T-helper 1 cell (primary cell): ENCODE measurements at places on chromosomes 11 and 22.

- no peak for DNase-seq
Observed at GRCh38 chr11:86551288-86552092, 120.9 kb downstream of the ME3 start.

DNA sequence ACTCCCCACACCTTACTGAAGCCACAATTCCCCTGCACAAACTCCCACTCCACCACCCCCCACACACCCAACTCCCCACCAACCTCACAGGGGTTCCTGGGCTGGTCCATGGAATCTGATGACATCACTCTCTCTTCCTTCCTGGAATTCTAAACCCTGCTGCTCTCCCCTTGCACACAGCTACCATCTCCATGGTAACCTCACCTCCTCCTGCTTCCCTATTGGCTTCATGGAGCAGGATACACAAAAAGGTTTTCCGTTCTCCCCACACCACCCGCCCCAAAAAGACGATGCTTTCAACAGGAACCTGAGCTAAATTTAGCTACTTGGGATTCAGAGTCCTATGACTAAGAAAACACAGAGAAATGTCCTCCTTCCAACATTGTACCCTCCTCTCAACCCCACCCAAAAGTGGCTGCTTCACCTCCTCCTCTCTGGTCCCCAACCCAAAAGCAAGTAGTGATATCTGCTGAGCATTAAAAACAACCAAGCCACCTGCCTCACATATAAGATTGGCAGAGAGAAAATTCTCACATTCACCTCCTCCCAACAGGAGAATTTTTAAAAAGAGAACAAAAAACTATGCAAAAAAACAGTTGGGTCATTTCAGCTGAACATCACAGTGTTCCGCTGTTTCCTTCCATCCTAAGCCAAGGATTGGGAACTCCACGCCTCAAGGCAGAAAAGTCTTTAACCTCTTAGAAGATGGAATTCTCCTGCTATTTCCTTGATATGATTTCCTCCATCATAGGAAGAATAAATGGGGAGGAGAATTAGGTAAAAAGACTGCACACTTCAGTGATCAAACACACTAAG, 66.9 kb downstream of the RBFOX2 start:
- DNase-seq = no peak

GRCh38 chr11:71114124-71114851, 138.1 kb downstream of the SHANK2 start:
- DNase-seq = no peak

GRCh38 chr11:76148941-76149613, 57.2 kb downstream of the WNT11 start:
- no peak for DNase-seq

DNA sequence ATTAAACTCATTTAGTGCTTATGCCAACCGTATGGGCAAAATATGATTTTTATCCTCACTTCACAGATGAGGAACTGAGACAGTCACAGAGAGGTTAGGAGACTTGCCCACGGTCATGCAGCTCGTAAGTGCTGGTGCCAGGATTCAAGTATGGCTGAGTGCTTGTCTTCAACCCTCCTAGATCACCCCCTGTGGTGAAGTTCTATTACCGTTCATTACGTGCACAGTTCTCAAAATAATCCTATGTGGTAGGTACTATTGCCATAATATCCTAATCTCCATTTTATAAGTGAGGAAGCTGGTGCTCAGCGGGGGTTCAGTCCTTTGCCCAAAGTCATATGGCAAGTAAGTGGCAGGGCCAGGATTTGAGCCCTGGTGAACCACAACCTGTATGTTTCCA, 1.5 kb downstream of the MIEF1 start:
- no peak for DNase-seq

- DNase-seq = no peak
Observed at GRCh38 chr11:105937738-105938137, 84.3 kb downstream of the MSANTD4 start.

DNA sequence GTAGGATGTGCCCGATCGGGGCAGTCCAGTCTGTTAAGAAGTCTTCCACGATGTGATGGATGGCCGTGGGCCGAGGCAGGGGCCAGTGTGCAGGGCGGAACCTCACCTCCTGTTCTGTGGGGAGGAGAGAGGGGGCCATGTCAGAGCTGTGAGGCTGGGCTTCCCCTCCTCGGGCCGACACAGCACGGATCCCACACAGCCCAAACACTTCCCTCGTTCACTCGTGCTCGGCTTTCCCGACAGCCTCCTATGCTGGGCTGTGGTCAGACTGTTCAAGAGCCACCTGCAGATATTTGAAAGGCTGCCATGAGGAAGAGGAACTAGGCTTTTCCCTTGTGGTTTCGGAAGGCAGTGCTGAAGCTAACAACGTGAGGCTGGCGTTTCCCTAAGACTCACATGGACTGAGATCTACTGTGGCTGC, 12.3 kb upstream of the TXN2 start:
- DNase-seq = no peak

DNA sequence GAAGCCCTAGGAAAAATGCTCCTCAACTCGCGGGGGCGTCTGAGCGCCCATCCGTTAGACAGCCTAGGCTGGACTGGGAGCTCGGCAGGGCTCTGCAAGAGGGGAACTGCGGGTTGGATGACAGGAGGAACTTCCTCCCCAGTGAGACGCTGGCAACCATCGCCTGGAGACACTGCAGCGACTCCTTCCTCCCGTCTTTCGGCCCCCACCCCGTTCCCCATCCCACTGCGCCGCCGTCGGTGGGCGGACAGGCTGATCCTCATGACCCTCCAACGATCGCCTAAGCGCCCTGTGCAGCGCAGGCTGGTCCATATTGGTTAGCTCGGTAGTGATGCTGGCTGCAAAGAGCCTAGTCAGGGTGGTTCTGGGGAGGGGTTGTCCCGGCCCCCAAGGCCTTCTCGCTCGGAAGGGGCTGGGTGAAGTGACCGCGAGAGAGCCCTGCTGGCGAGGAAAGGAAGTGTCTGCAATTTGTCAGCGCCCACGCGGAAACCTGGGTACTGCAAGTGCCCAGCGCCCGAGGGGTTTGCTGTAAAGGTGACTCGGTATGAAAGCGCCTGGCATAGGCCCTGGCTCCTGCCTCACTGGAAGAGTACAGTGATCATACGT, 638 bp downstream of the NRGN start:
- no peak for DNase-seq

GRCh38 chr22:22554587-22555284, 4.3 kb downstream of the PRAME start:
- DNase-seq = no peak

DNA sequence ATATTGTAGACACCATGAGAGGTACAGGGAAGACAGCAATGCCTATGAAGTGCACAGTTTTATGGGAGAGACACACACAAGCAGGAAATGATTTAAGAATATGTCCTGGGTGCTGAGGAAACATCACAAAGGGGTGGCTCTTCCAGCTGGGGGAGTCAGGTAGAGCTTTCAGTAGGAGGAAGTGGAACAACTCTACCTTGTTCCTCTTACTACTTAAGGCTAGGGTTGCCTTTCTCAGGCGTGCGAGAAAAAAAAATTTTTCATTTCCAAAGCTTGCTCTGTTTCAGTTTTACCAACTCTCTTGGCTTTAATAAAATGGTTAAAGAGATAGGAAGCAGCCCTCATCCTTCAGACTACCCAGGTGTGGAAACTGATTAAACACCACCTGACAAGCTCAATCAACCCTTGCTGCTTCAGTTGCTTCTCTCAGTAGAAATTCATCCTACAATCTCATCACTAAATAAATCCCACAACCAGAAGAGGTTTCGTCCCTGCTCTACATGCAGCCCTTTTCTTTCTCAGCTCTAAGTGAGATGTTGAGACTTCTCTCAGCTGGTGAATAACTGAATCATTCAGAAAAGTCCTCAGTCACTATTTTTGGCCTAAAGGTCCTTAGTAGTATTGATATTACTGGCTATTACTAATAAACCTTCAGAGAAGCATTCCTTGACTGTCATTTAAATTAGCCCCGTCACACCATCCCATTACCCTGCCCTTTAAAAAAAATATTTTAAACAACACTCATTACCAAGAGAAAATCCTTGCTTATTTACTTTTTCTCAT, 5.9 kb downstream of the ABTB2 start:
- no peak for DNase-seq

DNA sequence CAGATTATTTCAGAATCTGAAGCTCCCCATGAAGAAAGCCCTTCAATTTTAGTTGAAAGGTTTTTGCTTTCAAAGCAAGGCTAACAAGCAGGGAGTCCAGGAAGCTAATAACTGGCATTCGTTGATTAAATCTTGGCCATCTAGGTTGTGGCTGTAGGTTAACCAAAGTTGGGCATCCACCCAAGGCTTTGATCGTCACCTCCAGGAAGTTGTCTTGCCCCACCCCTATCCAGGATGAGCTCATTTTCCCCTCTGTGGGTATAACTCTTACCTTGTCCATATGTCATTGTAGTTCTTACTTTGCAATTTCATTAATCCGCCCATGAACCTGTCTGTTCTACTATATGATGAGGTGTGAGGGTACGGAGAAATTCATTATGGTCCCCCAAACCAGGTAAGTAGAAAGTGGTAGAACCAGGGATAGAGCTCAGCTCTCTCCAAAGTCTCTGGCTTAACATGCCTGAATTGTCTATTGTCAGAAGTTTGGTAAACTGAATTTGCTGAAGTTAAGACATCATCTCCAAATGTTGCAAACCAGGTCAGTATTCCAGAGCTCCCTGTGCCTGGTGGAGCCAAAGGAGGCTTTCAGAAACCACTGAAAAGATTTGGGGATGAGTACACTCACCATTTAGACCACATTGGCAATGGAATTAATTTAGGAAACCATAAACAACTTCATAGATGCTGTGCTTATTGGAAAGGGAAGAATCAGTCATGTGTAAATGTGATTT, 97.1 kb downstream of the CD44 start:
- DNase-seq = peak; percentile 56

- no peak for DNase-seq
Observed at GRCh38 chr22:45703758-45704157, 32.1 kb downstream of the ATXN10 start.

GRCh38 chr11:19951558-19952115, 208.6 kb downstream of the DBX1 start:
- no peak for DNase-seq

DNA sequence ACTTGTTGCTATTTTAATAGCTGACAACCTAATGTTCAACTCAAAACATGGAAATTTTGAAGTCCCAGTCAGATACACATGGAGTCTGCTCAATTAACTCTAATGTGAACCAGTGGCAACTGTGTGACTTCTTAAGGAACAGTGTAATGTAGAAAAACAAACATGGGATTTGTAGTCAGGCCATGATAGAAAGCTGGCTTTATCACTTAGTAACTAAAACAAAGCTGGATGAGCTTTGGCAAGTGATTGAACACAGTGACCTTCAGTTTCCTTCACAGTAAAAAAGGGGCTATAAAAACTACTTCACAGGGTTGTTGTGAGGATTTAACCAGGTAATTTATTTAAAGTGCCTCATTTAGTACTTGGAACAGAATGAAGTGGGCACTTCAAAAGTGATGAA, 62.6 kb downstream of the PRCP start:
- no peak for DNase-seq

DNA sequence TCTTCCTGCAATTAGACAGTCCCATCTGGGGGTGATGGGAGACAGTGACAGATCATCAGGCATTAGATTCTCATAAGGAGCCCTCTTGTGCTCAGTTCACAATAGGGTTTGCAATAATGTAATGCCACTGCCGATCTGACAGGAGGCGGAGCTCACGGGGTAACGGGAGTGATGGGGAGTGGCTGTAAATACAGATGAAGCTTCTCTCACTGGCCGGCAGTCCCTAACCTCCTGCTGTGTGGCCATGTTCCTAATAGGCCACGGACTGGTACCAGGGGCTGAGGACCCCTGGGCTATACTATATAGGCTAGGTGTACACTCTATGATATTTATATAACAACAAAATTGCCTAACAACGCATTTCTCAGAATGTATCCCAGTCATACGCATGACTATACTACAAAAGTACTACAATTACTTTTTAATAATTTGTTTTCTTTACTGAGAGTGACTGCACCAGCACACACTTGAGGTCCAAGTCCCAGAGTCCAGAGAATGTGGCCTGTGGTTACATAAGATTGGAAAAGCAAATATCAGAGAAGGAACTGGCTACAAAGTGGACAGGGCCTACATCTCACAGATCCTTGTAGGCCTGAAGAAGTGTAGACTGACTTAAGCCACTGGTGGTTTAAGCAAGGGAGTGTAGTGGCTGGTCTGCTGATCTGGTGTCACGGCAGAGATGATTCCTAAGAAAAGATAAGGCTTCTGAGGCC, 200.0 kb downstream of the LARGE1 start:
- no peak for DNase-seq

DNA sequence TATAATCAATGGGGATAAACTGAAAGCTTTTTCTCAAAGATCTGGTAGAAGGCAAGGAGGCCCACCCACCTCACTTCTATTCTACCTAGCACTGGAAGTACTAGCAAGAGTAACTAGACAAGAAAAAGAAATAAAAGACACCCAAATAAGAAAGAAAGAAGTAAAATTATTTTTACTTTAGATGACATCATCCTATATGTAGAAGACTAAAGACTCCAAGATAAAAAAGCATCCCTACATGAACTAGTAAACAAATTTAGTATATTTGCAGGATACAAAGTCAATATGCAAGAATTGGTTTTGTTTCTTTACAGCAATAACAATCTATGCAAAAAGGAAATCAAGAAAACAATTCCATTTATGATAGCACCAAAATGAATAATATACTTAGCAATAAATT, 201.5 kb upstream of the KIRREL3 start:
- DNase-seq = no peak

DNA sequence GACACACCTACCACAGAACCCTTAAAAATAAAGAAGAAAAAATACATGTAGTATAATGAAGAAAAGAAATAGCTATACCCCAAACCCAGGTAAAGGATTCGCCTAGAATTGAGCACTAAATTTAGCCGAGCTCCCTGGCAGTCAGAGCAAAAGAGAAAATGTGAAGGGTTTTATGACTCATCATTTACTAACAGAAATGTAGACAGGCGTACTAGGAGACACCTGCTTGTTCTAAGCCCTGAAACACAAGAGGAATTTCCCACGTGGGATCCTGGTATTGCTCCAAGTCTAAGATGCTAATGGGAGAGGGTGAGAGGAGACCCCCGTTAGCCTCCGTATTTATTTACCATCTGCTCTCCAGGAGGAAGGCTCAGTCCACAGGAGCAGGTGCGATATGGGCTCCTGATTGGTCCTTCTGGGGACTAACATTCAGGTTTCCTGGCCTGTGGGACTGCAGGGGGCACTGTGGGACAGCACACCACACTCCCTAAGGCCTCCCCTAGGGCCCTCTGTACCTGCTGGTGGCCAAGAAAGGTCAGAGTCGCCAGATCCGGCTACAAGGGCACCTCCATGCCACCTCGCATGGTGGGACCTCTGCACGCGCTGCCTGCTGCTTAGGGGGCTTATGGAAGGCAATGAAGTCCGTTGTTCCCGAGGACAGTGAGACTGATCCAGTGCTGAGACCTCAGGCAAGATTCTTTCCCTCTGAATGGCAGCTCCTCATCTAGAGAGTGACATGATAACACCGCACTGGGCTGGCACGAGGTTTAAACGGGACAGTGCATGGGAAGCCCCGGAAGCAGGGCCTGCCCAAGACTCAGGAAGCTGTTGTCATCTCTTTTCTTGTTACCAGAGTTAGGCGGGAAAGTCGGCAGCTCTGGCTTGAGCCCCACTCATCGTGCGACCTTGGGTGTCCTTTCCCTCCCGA, 25.8 kb downstream of the KCNC1 start:
- no peak for DNase-seq

GRCh38 chr11:101718402-101718801, 134.6 kb upstream of the TRPC6 start:
- DNase-seq = no peak

- DNase-seq = no peak
Observed at GRCh38 chr11:91133361-91133760, 910.5 kb upstream of the CHORDC1 start.
